ENCODE measurements at places on chromosomes 12 and 14.

DNA sequence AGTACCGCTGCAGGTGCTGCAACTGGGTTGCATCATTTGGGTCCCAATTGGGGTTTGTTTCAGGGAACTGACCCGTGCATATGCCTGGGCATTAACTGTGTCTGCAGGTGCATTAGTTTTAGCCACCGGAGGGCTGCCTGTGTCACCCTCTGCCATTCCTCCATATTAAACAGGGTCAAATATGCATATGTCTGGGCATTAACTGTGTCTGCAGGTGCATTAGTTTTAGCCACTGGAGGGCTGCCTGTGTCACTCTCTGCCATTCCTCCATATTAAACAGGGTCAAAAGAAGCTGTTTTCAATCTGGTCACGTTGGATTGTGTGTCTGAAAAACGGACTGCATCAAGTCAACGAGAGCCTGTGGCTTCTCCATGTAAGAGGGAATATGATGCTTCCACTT lies 1317.0 kb downstream of the TMEM121 start:
- no peak for DNase-seq

DNA sequence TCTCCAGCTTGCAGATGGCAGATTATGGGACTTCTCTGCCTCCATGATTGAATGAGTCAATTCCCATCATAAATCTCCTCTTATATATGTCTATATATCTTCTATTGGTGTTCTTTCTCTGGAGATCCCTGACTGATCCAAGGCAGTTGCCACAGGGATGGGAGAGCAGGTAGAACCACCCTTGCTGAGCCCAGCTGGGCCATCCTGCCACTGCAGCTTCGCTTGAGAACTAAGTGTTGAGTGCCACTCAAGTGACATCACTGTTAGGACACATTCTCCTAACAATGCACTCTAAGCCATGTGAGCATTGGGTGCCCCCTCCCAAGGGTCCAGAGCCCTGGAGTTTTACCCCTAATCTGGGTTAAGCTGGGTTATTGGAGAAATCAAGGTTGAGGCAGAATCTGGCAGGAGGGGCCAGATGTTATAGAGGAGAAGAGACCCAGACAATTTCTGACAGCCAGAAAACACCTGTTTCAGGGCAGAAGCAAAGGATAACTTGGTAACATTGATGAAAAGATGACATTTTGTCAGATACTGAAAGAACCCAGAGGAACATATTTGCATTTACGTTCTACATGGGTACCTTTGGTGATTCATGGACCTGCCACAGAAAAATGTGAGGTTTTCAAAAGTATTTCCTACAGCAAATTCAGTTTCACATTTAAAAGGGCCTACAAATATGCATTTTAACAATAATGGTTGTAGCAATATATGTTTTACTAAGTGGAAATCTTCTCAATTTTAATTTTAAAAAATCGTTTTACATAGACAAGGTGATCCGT lies 57.2 kb upstream of the MAX start:
- no peak for DNase-seq

DNA sequence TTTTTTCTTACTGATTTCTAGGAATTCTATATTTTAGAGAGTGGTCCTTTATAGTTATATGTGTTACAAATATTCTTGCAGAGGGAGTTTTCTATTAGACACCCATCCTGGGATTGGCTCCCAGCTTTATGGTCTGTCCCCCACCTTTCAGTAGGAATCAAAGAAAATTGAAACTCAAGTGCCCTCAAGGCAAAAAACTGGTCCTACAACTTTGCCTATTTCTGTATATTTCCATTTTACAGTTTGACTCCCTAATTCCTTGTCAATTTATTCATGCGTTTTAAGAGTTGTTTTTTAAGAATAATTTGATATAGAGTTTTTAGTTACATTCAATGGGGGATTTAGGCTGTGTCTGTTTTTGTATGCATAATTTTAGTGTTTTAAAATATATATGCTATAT lies 208.9 kb downstream of the SYNE2 start:
- no peak for DNase-seq

DNA sequence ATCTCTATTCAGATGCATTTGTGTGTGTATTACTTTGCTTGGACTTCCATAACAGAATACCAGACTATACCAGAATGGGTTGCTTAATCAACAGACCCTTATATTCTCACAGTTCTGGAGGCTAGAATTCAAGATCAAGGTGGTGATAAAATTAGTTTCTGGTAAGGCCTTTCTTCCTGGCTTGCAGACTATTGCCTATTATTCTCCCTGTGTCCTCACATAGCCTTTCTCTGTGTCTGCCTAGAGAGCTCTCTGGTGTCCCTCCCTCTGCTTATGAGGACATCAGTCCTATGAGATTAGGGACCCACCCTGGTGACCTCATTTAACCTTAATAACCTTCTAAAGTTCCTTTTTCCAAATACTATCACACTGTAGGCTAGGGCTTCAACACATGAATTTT lies 106.0 kb downstream of the FAR2 start:
- DNase-seq, result no peak

DNA sequence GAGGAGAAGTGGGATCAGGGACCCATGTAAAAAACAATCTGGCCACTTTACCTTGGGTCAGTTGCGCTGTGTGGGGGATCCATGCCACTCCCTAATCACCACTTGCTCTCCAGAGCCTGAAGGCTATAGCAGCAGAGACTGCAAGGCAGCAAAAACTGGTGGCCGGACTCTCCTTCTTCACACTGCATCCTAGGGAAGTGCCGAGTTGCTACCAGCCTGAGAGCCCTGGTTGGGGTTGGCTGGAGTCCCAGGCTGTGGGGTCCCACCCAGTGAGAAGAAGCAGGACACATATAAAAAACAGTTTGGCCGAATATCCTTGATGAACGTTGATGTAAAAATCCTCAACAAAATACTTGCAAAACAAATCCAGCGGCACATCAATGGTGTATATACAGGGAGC lies 341.2 kb downstream of the AEBP2 start:
- DNase-seq, result no peak

- no peak for DNase-seq
Observed at GRCh38 chr12:119683413-119683812, 15.5 kb downstream of the PRKAB1 start.

DNA sequence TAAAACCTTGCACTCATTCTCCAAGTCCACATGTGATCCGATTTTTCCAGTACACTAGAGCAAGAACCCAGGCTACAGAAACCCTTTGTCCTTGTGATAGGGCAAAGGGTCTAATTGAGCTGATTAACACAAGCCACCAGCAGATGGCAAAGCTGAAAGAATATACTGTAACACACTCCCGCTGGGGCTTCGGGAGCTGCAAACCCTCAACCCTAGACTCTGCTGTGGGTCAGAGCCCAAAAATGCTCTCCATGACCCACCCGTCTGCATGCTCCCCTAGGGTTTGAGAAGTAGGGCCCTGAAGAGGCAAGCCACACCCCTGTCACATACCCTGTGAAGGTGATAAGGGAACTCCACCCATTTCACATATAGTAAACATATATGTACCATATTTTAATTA lies 33.6 kb upstream of the PCNX1 start:
- DNase-seq, result no peak

DNA sequence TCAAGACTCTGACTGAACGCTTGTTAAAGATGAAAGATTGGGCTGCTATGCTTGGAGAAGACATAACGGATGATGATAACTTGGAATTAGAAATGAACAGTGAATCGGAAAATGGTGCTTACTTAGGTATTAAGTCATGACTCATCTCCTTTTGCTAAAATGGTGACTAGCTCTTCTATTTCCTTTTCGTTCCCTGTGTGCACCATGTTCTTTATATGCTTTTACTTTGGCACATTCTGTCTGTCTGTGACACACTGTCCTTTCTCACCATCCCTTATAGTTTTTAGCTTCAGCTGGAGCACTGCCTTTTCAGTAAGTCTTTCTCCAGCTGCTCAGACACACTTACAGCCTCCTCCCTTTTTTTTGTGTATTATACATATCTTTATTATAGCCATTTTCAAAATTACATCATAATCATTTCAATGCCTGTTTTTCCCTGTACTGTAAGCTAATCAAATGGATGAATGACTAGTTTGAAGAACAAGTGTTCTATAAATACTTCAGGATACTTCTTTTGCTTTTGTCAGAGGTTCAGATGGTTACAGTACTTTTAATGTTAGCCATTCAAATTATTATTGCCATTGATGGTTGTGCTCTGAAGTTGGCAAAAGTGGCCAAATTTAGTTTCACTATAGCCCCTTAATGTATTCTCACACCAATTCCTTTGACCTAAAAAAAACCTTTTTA lies 68.6 kb downstream of the MIA2 start:
- no peak for DNase-seq

DNA sequence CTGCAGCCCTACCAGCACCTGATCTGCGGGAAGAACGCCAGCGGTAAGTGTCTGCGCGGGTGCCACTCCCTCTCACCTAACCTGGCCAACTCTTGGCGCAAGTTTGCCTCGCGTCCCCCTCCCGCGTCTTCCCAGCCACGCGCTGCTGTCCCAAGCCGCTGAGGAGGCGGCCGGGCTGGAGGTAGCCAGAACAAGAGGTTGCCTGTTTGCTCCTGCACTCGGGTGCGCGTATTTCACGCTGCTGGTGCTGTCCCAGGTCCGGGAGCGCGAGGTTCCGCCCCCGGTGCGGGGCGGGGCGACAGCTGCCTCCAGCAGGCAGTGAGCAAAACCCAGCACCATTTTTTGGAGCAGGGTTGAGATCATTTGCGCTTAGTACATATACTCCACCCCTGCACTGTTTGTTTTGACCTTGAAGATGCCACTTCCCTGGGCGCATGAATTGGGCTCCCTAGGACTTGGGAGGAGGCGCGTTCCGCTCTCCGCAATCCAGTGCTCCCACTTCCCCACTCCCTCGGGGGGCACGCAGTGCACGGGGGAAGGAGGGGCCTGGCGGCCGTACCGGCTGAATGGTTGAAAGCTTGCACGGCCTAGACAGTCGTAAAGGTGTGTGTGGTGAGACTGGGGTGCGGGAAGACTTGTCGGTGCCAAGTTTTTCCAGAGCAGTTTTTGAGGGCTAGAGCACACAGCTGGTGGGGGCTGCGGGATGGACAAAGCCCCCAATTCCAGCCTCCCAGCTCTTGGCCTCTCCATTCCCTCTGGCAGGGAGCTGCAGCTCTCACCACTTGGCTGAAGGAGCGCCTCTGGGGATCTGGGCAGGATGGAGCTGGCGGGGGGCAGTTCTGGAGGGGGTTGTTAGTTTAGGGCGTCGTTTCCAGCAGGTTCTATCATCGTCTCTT lies 226.9 kb upstream of the CRY1 start:
- DNase-seq, result peak; percentile 80

DNA sequence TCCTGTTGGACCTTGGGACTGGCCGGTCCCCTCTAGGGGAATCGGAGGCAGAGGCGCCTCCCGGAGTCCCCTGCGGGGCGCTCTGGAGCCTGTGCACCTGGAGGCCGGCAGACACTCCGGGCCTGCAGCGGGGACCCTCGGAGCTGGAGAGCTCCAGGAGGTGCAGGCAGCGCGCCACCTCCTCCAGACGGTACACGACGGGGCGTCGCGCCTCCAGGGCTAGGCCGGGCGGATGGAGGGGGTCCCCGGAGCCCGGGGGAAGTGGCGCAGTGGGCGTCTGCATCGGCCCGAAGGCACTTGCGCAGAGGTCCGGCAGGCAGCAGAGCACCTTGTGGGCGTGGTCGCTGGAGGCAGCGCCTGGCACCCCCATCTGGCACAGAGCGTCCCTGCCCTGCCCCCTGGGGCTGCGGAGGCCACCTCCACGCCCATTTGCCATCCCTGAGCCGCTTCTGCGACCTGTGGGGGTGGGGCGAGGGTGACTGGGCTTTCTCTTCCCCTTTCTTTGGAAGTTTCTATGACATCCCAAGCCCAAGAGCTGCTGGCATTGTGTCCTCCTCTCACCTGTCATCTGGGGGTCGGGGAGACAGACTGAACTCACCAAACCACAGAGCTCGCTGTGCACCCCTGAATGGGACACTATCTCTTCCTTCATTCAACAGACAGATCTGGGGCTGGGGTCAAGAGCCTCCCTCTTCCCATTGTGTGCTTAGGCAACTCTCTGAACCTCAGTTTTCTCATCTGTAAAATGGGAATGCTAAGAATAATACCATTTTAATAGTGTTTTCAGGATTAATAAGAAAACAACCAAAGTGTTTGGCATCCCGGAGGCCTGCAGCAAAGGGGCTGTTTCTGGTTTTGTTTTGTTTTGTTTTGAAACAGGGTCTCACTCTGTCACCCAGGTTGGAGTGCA lies 37.5 kb upstream of the CORO1C start:
- DNase-seq, result no peak

DNA sequence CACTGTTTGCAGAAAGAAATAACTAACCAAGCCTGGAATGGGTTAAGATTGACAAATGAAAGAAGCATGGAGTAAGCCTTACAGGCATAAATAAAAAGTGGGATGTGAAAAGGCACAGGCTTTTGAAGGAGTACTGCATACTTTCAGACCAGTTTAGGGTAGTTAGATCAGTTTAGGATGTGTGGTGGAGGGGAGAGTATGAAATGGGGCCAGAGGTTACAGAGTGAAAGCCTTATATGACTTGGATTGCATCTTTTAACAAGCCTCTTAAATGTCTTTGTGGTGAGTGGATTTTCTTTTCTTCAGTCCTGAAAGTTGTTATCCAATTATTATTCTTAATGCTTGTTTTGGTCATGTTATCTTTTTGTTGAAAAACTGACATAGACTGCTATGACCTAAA lies 52.2 kb upstream of the TRHDE start:
- DNase-seq, result no peak

GRCh38 chr12:118220702-118221101 lies 84.8 kb downstream of the PEBP1 start:
- DNase-seq, result no peak

GRCh38 chr12:68613209-68613904 lies 2.7 kb downstream of the RAP1B start:
- DNase-seq, result no peak

- DNase-seq, result no peak
Observed at GRCh38 chr14:71319666-71320065, 412.4 kb downstream of the PCNX1 start.

DNA sequence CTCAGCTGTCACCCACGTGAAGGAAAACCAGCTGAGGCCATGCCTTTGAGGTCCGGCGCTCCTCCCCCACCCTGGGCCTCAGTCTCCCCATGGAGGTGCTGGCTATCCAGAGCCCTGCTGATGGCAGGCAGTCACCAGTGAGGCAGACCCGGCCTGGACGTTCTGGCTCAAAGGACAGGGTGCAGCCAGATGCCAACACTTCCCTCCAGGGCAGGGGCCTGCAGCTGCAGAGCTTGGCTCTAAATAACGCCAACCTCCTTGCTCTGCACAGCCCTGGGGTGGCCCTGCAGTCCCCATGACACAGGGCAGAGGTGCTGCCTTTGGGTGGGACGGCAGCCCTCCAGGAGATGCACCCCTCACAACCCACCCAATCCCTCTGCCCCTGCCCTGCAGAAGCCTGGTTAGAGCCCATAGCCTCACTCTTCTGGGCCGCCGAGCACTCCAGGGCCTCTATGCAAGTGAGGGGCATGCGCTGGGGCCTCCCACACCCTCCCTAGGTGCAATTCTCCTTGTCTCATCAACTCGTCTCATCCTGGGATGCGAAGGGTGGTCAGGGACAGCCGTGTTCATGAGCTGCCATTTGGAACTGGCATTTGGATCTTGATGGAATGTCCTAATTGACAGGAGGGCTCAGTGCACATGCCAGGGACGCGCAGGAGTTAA lies 30.4 kb downstream of the CCDC85C start:
- DNase-seq, result no peak

DNA sequence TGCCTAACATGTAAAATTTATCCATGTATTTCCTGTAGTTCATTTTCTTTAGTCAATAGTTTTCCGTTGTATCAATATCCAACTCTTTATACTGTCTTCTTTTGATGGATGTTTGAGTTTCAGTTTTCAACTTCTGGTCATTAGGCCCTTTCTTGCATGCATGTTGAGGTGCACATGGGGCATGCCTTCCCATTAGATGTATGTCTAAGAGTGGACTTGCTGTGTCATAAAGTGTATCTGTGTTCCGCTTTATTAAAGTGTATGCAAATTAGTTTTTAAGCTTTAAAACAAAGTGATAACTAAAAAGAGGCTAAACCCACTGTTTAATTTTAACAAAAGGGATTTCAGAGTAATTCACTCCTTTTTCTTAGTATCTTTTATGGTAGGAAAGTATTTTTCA lies 441.1 kb downstream of the PCNX1 start:
- DNase-seq, result no peak
